ENCODE measurements at places on chromosomes 12 and 14.

- H3K27ac ChIP-seq: peak overlapping the region; percentile 76
- no peak overlapping the region for H3K4me3 ChIP-seq
- no peaks in the 10 kb centered on the region for H3K27me3 ChIP-seq
- no peak for DNase-seq
- peaks cover 12% of the 10 kb centered on the region for H3K36me3 ChIP-seq
Measured at GRCh38 chr12:111444314-111444924, 38.7 kb downstream of the SH2B3 start.

DNA sequence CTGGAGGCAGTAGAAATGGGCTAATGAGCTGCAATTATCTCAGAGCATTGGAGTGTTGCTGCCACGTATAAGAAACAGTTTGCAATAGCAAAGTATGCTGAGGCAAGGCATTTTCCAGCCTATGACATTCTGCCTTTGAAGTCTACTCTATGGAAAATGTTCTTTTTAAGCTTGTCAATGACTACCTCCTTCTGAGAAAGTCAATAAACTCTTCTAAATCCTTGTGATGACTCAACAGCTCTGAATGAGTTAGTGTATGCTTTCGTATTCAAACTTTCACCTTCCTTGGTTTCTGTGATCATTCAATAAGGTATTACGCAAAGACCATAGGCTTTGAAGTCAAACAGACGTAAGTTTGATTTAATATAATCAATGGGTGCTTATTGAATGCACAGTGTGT is 111.2 kb downstream of the CAPZA3 start:
- no peaks in the 10 kb centered on the region for H3K4me1 ChIP-seq
- H3K4me3 ChIP-seq: no peak overlapping the region
- DNase-seq: no peak
- H3K27me3 ChIP-seq: no peaks in the 10 kb centered on the region

GRCh38 chr14:88430976-88431375 is 45.5 kb downstream of the SPATA7 start:
- DNase-seq: no peak
- H3K27me3 ChIP-seq: no peaks in the 10 kb centered on the region
- no peaks in the 10 kb centered on the region for H3K4me1 ChIP-seq
- peaks cover 2% of the 10 kb centered on the region for H3K36me3 ChIP-seq

DNA sequence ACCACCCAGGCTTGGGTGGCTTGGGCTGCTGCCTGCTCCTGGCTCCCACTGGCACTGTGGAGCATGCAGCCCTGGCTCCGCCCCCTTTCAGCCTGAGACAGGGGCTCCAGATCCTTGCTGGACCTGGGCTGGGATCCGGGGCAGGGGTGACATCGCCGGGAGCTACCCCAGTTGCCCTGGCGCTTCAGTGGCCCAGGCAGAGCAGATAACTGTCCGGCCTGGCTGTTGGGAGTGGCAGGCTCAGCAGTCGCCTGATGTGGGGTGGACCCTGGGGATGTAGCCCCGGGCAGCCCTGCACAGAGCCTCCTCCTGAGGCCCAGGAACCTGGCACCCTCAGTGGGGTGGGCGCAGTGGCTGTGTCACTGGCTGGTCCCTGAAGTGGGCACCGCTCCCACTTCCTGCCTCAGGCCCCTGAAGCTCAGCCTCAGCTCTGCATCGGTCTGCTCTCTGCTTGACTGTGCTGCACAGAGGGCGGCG is 57.9 kb downstream of the FUT8 start:
- peaks cover 10% of the 10 kb centered on the region for H3K4me1 ChIP-seq
- no peak overlapping the region for H3K4me3 ChIP-seq
- no peak for DNase-seq
- no peaks in the 10 kb centered on the region for H3K36me3 ChIP-seq
- H3K27me3 ChIP-seq: no peaks in the 10 kb centered on the region
- no peak overlapping the region for H3K27ac ChIP-seq

GRCh38 chr12:132812631-132813305 is 15.9 kb downstream of the GOLGA3 start:
- H3K27me3 ChIP-seq: no peaks in the 10 kb centered on the region
- no peak overlapping the region for H3K27ac ChIP-seq
- H3K4me3 ChIP-seq: no peak overlapping the region
- DNase-seq: no peak
- peaks cover 45% of the 10 kb centered on the region for H3K36me3 ChIP-seq

- peak; percentile 60 for DNase-seq
- no peak overlapping the region for H3K4me3 ChIP-seq
- peaks cover 33% of the 10 kb centered on the region for H3K4me1 ChIP-seq
- H3K27ac ChIP-seq: no peak overlapping the region
Measured at GRCh38 chr14:104749111-104749649, 3.8 kb upstream of the SIVA1 start.

DNA sequence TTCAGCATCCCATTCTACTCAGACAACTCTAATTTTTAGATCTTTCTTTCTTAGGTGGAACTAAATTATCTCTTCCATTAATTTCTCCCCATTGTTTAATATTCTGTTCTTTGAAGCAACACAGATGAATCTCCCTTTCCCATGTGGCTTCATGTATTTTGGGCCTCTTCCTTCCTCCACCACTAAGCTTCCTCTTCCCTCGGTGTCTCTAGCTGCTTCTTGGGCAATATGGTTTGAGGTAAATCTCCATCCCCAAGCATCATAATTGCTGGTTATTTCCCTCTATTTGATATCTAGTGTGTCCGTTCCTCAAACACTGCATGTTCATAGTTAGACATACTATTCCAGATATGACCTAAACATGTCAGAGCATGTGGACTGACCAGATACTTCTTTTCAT is 119.2 kb downstream of the PELI2 start:
- H3K27ac ChIP-seq: no peak overlapping the region
- H3K4me1 ChIP-seq: no peaks in the 10 kb centered on the region
- no peak for DNase-seq
- H3K4me3 ChIP-seq: no peak overlapping the region
- no peaks in the 10 kb centered on the region for H3K36me3 ChIP-seq
- no peaks in the 10 kb centered on the region for H3K27me3 ChIP-seq

GRCh38 chr12:21065845-21066244 is 65.1 kb upstream of the SLCO1B1 start:
- H3K36me3 ChIP-seq: no peaks in the 10 kb centered on the region
- no peak overlapping the region for H3K4me3 ChIP-seq
- peak; percentile 29 for DNase-seq
- H3K4me1 ChIP-seq: no peaks in the 10 kb centered on the region
- no peaks in the 10 kb centered on the region for H3K27me3 ChIP-seq

- no peaks in the 10 kb centered on the region for H3K36me3 ChIP-seq
- DNase-seq: peak; percentile 97
- peak overlapping the region; percentile 73 for H3K27ac ChIP-seq
- no peak overlapping the region for H3K4me3 ChIP-seq
- H3K4me1 ChIP-seq: peaks cover 72% of the 10 kb centered on the region
- H3K27me3 ChIP-seq: no peaks in the 10 kb centered on the region
Measured at GRCh38 chr12:122097927-122098756, 19.6 kb downstream of the MLXIP start.

DNA sequence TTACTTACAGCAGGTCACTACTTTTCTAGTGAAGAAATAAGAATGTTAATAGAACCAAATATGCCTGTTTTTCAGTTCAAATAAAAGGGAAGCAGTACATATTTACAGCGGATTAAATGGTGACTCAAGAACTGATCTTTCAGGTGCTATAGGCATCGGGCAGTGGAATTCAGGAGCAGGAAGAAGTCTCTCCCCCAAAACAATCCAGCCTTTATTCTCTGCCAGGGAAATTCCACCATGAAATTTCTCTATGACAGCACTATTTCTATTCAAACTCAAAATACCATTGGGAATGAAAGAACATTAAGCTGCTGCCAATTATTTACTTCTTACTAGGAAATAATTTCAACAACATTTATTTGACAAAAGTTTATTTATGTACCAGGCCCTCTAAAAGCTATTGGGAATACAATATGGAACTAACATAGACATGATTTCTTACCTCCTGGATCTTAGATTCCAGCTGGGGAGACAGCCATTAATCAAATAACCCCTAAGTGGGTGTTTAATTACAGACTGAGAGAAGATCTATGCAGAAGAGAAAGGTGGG is 60.3 kb upstream of the KRR1 start:
- DNase-seq: no peak
- no peak overlapping the region for H3K4me3 ChIP-seq
- H3K27ac ChIP-seq: no peak overlapping the region
- H3K4me1 ChIP-seq: peaks cover 34% of the 10 kb centered on the region
- no peaks in the 10 kb centered on the region for H3K27me3 ChIP-seq

GRCh38 chr12:71958056-71958455 is 19.4 kb downstream of the TPH2 start:
- H3K27me3 ChIP-seq: no peaks in the 10 kb centered on the region
- no peak for DNase-seq
- H3K27ac ChIP-seq: no peak overlapping the region
- H3K4me3 ChIP-seq: no peak overlapping the region
- H3K36me3 ChIP-seq: no peaks in the 10 kb centered on the region

GRCh38 chr14:27929797-27930347 is 836.7 kb upstream of the FOXG1 start:
- H3K4me1 ChIP-seq: no peaks in the 10 kb centered on the region
- H3K36me3 ChIP-seq: no peaks in the 10 kb centered on the region
- H3K4me3 ChIP-seq: no peak overlapping the region
- no peak for DNase-seq
- no peak overlapping the region for H3K27ac ChIP-seq

GRCh38 chr12:124970647-124971402 is 18.1 kb downstream of the DHX37 start:
- H3K4me3 ChIP-seq: no peak overlapping the region
- no peak for DNase-seq
- H3K4me1 ChIP-seq: no peaks in the 10 kb centered on the region
- H3K36me3 ChIP-seq: peaks cover 18% of the 10 kb centered on the region

DNA sequence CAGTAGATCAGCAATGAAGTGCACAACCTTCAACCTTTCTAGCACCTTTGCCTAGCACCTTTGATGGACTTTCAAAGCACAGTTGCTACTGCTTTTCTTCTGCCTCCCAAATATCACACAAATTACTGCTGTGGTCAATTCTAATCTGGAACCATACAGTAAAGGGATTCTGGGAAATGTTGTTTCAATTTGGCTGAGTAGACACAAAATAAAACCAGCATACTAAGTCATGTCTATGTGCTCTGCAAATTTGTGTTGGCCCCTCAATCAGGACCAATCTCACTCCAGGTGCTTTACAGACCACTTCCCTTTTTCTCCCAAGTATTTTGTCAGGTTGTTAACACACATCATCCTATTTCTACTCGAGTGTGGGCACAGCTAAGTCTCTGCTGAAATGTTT is 38.3 kb upstream of the ADAMTS20 start:
- DNase-seq: no peak
- H3K36me3 ChIP-seq: no peaks in the 10 kb centered on the region
- H3K27ac ChIP-seq: no peak overlapping the region
- no peaks in the 10 kb centered on the region for H3K4me1 ChIP-seq
- no peak overlapping the region for H3K4me3 ChIP-seq

- peak; percentile 77 for DNase-seq
- H3K27ac ChIP-seq: no peak overlapping the region
- H3K36me3 ChIP-seq: no peaks in the 10 kb centered on the region
- H3K4me1 ChIP-seq: peaks cover 6% of the 10 kb centered on the region
- no peak overlapping the region for H3K4me3 ChIP-seq
Measured at GRCh38 chr12:29882846-29883245, 99.1 kb upstream of the TMTC1 start.

DNA sequence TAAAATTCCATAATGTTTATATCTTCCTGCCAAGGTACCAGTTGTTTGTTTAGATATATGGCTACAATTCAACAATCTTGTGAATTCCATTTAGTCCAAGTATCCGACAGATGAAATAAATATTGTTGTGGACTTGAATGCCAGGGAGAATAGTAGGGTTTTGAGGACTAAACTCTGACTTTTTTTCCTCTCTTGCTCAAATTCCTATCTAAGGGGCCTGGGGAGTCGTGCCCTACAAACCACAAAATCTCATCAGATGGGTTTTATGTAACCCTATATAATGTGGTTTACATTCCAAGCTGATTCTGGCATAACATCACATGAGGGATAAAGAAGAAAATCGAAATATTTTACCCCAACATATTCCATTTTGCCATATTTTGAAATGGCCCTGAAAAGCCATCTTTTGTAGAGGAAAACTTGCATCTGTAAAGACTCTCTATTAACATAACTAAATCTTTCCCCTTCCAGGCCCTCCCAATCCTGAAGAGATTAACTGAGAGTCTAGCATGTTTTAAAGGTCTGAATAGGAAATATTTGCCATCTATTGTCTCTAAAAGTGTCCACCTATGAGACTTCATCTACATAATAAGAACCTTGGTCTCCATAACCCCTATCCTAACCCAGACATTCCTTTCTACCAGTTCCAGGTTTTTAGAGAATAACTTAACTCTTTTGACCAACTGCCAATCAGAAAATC is 184.7 kb upstream of the KITLG start:
- no peak overlapping the region for H3K4me3 ChIP-seq
- no peaks in the 10 kb centered on the region for H3K4me1 ChIP-seq
- no peak overlapping the region for H3K27ac ChIP-seq
- no peaks in the 10 kb centered on the region for H3K36me3 ChIP-seq
- H3K27me3 ChIP-seq: no peaks in the 10 kb centered on the region

DNA sequence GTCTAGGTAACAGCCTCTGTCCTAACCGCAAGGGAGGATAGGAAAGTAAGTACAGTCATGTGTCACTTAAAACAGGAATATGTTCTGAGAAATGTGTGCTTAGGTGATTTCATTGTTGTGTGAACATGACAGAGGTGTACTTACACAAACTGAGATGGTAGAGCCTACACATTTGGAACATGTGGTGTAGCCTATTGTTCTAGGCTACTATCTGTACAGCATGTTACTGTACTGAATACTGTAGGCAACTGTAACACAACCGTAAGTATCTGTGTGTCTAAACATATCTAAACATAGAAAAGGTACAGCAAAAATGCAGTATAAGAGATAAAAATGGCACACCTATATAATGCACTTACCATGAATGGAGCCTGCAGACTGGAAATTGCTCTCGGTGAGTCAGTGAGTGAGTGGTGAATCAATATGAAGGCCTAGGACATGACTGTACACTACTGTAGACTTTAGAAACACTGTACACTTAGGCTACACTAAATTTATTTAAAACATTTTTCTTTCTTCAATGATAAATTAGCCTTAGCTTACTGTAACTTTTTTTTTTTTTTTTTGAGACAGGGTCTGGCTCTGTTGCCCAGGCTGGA is 13.2 kb upstream of the MDM2 start:
- H3K27me3 ChIP-seq: no peaks in the 10 kb centered on the region
- H3K36me3 ChIP-seq: no peaks in the 10 kb centered on the region
- H3K4me3 ChIP-seq: no peak overlapping the region
- DNase-seq: no peak
- no peaks in the 10 kb centered on the region for H3K4me1 ChIP-seq

DNA sequence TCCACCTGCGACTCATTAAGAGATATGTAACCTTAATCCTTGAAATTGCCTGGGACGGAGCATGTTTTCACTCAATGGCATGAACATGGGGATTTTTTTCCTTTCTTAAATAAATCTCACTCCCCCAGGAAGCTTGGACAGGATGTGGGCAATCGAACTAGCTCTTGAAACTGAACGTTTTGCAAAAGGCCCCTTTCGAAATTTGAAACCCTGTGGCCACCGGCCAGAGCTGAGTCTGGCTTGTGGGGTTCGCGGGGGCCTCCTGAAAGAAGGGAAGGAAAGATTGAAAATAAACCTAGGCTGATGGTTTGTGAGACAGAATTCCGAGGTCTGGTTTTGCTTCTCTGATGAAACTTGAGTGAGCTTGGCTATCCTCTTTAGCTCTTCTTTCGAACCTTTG is 101.4 kb upstream of the RTL1 start:
- no peaks in the 10 kb centered on the region for H3K4me1 ChIP-seq
- peak; percentile 86 for DNase-seq
- H3K27ac ChIP-seq: no peak overlapping the region
- no peak overlapping the region for H3K4me3 ChIP-seq
- no peaks in the 10 kb centered on the region for H3K36me3 ChIP-seq
